ENCODE measurements at places on chromosomes 3 and 15.
A peak's percentile ranks its signal among the peaks of the same experiment; 100 is the strongest.

DNA sequence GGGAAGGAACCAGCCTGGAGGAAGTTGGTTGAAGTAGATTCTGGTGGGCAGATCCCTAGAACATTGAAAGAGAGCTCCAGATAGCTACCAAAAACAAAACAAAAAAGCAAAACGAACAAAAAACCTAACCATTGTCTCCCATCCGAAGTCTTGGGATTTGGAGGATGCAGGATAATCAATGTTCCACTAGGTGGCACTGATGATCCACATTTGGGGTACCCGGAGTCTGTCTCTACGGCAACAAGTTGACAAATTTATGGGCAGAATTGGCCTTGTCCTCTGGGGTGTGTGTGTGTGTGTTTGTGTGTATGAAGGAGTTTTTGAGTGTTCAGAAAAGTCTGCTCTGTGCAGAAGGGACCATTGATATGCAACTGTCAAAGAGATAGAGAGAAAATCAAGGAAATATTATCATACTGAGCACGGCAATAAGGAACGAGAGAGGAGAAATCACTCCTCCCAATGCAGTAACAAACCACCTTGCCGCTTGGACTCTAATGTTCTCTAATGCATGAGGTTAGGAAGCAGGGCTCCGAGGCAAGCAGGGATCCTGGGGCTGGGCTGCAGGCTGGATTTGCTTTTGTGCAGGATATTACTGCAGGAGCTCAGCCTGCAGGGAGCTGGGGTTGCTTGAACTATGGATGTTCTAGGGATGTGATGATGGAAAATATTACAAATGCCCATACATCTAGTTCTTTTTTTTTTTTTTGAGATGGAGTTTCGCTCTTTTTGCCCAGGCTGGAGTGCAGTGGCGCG, 59.8 kb upstream of the KLHL25 start:
- peak; percentile 72 for DNase-seq
- no peak overlapping the region for H3K4me3 ChIP-seq
- peaks cover 5% of the 10 kb centered on the region for H3K27me3 ChIP-seq
- no peak overlapping the region for H3K27ac ChIP-seq

DNA sequence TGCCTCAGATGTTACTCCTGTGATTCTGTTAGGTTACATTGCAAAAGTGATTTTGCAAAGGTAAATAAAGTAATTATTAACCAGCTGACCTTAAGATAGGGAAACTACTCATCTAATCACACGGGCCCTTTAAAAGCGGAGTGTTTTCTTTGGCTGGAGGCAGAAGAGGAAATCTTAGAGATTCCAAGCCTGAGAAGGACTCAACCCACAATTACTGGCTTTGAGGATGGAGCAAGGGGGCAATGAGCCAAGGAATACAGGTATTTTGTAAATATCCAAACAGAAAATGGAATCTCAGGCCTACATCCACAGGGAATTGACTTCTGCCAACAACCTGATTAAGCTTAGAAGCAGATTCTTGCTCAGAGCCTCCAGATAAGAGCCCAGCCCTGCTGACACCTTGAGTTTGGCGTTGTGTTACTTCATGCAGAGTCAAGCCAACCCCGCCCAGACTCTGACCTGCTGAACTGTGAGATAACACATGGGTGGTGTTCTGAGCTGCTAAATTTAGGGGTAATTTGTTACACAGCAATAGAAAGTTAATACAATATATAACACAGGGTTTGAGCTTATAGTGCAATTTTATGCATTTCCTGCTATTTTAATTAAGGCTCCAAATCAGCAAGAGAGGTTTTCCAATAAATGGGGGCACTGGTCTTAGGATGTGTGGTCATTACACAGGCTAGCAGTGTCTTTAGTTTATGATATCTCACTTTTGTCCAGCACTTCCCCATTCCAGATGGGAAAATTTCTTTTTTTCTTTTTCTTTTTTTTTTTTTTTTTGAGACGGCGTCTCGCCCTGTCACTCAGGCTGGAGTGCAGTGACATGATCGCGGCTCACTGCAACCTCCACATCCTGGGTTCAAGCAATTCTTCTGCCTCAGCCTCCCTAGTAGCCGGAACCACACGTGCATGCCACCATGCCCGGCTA, 19.5 kb downstream of the NFKBIZ start:
- H3K27me3 ChIP-seq: no peaks in the 10 kb centered on the region
- no peak overlapping the region for H3K4me3 ChIP-seq
- no peak overlapping the region for H3K27ac ChIP-seq
- H3K36me3 ChIP-seq: no peaks in the 10 kb centered on the region

DNA sequence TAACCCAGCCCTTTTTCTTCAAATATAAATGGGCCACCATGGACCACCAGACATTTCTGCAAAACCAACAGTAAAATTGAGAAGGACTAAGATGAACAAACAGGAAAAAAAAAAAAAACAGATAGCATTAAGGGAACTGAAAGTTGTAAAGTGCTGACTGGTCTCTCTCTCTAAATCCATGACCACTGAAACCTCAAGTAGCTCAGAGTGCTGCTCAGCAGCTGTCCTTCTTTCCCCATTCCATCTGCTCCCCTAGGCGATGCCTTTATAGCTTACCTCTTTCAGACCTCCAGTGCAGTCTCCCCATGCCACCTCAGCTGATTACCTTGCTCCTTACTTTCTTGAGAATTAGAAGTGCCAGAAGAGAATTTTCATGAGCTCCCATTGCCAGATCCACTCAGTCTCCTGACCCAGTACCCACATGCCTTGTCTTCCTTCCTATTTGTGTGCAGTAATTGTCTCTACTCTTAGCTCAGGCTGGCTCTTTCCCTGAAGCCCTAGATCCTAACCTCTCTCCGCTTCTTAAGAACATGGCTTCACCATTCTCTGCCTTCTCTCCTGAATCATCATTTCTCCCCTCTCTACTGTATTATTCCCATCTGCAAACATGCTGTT, 23.9 kb upstream of the XIRP1 start:
- no peak overlapping the region for H3K4me3 ChIP-seq
- H3K4me1 ChIP-seq: no peaks in the 10 kb centered on the region
- H3K27me3 ChIP-seq: no peaks in the 10 kb centered on the region
- no peaks in the 10 kb centered on the region for H3K36me3 ChIP-seq
- H3K27ac ChIP-seq: no peak overlapping the region

DNA sequence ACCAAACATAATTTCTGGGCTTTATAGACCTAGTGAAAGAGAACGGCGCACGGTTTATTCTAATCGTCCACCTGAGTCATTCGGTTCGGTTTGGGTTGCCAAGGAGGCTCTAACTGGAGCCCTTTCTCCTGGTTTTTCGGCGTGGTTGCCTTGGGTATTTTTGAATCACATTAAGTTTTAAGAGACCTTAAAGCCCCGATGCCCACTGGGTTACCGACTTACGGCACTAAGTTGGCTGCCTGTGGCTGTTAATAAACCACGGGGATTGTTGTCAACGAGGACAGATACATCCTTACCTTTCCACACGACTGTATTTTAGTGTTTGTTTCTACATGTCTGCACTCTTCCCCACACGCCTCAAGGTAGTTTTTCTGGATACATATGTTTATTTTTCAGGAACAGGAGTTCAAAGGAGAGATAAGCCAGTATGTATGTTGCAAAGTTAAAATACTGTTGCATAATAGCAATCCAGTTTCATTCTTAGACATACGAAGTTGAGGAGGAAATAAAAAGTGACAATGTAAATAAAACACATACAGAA, 1.2 kb upstream of the ANP32A start:
- no peak for DNase-seq
- no peaks in the 10 kb centered on the region for H3K4me1 ChIP-seq
- no peaks in the 10 kb centered on the region for H3K27me3 ChIP-seq
- H3K27ac ChIP-seq: no peak overlapping the region
- H3K36me3 ChIP-seq: no peaks in the 10 kb centered on the region

GRCh38 chr15:39230205-39230907, 350.5 kb upstream of the THBS1 start:
- H3K4me1 ChIP-seq: peaks cover 6% of the 10 kb centered on the region
- no peaks in the 10 kb centered on the region for H3K27me3 ChIP-seq
- H3K36me3 ChIP-seq: no peaks in the 10 kb centered on the region
- H3K4me3 ChIP-seq: no peak overlapping the region

GRCh38 chr15:63918901-63919348, 85.2 kb upstream of the HERC1 start:
- no peaks in the 10 kb centered on the region for H3K27me3 ChIP-seq
- H3K4me3 ChIP-seq: no peak overlapping the region
- H3K36me3 ChIP-seq: no peaks in the 10 kb centered on the region
- H3K27ac ChIP-seq: no peak overlapping the region
- H3K4me1 ChIP-seq: peaks cover 20% of the 10 kb centered on the region

DNA sequence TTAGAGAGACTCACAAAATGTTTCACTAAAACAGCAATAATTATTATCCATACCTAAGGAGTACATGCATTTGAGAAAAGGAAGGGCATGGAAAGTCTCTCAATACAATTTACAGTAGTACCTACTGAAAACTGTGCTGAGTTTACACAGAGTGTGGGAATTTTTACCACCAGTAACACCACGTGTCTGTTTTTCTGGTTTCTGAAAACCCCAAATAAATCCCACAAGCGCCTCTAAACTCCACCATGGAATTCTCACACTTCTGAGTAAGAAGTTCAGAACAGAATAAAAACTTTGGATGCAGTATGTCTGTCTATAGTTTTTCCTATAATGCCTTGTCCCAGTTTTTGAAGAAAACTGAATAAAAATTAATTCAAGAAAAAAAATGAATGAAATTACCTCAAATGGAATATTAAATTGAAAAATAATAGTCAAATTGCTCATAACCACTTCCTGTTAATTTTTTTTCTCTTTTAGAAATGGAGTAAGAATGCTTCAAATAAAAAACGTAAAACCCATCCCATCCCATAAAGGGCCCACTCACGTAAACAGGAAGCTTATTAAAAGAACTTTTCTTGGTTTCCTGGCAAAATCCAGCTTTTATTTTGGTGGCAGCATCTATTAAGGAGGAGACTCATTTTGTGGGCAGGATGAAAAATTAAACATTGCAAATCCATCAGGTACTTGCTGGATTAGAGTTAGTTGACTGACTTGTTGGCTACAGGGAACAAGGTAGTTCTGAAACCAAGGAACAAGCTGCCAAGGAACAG, 378.1 kb downstream of the TIGIT start:
- H3K4me3 ChIP-seq: no peak overlapping the region
- H3K4me1 ChIP-seq: peaks cover 11% of the 10 kb centered on the region
- H3K27ac ChIP-seq: no peak overlapping the region
- no peaks in the 10 kb centered on the region for H3K36me3 ChIP-seq
- no peak for DNase-seq

DNA sequence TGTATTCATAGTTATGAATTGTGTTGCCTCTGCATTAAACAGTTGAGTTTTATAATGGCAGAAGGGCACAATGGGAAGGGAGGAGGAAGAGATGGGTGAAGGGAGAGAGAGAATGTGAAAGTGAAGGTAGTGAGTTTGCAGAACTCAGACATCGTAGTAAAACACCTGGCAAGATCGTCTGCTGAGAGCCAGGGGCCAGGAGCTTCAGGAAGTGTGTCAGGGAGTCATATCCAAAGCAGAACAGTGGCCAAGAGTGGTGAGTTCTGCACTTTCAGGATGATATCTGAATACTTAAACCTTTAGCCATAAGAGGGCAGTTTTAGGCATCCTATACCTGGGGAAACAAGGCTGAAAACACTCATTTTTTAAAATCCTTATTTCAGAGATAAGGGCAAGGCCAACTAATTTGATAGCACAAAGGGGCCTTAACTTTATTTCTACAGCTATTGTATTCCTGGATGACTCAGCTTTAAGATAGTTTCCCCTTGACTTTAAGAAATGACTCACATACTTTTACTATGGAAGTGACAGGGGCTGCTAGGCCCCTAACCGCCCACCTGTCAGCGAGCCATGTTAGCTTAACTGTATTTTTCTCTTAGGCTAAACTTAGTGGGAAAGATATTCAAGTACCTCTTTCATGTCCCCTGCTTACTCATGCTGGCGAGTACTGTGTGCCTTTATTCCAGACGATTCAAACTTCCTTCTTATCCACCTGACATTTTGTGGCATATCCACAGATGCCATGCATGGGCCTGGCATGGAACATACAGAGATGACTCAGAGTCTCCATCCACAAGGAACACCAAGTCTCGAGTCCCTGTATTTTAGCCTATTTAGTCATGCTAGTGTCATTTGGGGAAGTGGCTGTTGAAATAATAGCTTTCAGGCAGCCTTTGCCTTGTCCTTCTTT, 53.9 kb downstream of the RLBP1 start:
- H3K4me1 ChIP-seq: peaks cover 19% of the 10 kb centered on the region
- no peak for DNase-seq
- no peaks in the 10 kb centered on the region for H3K27me3 ChIP-seq
- H3K27ac ChIP-seq: no peak overlapping the region
- no peaks in the 10 kb centered on the region for H3K36me3 ChIP-seq

- H3K36me3 ChIP-seq: no peaks in the 10 kb centered on the region
- H3K4me1 ChIP-seq: no peaks in the 10 kb centered on the region
- H3K4me3 ChIP-seq: no peak overlapping the region
- no peak overlapping the region for H3K27ac ChIP-seq
Observed at GRCh38 chr3:74301056-74301455, 313.4 kb downstream of the CNTN3 start.

- peaks cover 8% of the 10 kb centered on the region for H3K27me3 ChIP-seq
- no peak overlapping the region for H3K4me3 ChIP-seq
- DNase-seq: no peak
- peaks cover 7% of the 10 kb centered on the region for H3K4me1 ChIP-seq
- H3K27ac ChIP-seq: no peak overlapping the region
Observed at GRCh38 chr3:184672977-184673870, 38.6 kb downstream of the MAGEF1 start.

DNA sequence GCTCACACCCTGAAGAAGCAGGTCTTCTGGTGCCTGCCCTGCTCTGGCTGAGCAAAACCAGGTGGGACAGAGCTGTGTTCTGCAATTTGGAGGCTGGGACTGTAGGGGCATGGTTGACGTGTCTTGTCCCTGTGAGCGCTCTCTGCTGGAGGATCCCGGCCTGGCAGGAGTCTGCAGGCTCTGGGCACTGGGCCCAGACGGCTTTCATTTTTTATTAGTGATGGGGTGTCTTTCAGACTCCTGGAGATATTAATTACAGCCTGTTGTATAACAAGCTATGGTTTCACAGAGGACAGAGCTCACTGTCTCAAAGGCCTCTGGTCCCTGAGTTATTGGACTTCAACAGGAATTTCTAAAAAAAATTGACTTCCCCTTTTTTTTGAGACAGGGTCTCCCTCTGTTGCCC, 29.5 kb upstream of the ZNF710 start:
- no peaks in the 10 kb centered on the region for H3K36me3 ChIP-seq
- H3K27me3 ChIP-seq: no peaks in the 10 kb centered on the region
- no peak overlapping the region for H3K27ac ChIP-seq
- peak; percentile 41 for DNase-seq

DNA sequence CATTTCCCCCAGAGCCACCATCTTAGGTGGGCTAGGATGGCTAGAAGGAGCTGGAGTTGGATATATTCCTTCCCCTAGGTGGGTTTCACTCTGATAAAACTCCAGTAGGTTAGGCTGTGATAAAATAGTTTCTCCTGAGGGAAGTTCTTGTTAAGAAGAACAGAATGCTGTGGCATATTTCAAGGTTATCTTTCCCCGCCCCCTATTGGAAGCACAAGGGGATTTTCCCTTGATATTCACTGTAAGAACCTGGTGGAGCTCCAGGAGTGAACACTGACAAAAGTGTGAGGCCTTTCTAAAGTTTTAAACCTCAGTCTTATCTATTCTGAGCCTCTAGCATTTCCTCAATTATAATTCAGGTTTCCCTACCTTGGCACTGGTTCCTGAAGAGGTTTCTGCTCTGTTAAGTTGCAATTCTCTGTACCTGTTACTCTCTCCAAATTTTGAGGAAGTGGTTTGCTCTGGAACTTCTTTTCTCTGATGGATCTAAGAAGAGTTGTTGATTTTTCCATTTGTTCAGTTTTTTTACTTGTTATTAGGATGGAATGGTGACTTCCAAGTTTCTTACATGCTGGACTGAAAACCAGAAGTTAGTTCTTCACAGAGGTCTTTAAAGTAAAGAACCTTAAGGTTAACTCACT, 113.5 kb downstream of the GMPS start:
- DNase-seq: no peak
- H3K27me3 ChIP-seq: no peaks in the 10 kb centered on the region
- H3K4me3 ChIP-seq: no peak overlapping the region
- no peak overlapping the region for H3K27ac ChIP-seq
